ENCODE measurements at places on chromosomes 3 and 15.
A peak's percentile ranks its signal among the peaks of the same experiment; 100 is the strongest.

DNA sequence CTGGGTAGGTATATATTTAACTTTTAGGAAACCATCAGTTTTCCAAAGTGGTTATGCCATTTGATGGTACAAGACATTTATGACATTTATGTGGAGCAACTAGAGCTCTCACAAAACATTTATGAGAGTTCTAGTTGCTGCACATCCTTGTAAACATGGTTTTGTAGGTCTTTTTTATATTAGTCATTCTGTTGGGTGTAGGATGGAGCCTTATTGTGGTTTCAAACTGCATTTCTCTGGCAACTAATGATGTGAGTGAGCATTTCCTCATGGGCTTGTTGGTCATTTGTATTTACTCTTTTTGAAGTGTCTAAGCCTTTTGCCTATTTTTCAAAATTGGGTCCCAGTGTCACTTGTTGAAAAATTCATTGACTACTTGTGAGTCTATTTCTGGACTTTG is 45.7 kb upstream of the MGLL start:
- peak; percentile 37 for DNase-seq

DNA sequence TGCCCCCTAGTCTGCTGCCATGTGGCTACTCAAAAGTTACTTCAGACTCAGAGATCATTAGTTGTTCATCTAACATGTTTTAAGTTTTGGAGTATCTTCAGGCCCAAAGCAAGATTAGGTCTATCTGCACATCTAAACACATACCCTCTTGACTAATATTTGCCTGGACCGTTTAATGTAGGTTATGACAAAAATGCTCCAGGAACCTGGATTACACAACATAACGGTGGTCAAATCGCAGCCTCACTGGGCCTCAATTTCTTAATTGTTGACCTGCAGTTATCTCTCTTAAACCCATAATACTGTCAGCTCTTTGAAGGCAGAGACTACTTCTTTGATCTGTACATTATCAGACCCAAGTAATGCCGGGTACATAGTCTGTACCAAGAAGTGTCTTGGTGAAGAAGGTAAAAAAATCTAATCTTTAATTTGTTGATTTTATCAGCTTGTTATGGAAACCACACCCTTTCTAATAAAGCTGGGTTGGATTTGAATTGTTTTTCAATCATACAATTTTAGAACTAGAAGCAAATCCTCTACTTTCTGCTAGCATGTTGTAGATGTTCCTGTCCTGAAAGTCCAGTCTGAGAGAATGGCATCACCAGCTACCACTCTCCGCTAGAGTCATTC is 3.6 kb downstream of the SNRK start:
- no peak for DNase-seq

DNA sequence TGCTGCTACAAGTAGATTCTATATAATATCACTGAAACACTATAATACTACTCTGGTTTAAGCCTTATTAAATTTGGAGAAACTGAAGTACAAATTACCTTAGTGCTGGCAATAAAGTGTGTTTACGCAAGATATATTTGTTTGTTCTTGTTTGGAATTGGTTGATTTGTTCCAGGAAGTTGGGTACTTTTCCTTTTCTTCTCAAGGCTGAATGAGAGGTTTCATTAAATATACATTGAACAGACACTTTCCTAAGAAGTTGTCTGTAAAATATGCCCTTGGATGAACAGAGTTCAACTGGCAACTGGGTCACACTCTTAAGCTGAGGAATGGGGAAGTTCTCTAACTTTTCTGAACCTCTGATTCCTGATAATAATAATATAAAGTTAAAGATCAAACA is 542.1 kb upstream of the NAALADL2 start:
- DNase-seq, result no peak

DNA sequence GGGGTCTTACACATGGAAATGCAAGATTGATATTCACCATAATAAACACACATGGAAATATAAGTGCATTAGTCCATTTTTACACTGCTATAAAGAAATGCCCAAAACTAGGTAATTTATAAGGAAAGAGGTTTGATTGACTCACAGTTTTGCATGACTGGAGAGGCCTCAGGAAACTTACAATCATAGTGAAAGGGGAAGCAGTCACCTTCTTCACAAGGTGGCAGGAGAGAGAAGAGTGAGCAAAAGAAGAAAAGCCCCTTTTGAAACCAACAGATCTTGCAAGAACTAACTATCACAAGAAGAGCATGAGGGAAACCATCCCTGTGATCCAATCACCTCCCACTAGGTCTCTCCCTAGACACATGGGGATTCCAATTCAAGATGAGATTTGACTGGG is 111.7 kb upstream of the TP63 start:
- no peak for DNase-seq

DNA sequence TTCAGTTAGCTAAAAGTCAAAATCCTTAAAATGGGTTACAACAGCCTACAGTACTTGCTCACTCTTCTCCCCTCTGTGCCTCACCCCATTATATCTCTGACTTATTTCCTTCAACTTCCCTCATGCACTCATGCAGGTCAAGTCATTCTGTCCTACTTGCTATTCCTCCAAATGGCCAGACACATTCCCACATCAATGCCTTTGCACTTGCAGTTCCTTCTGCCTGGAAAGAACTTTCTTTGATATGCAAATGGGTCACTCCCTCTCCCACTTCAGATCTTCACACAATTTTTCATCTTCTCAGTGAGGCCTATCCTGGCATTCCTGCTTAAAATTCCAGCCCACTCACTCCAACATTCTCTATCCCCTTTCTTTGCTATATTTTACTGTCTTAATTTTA is 547.2 kb upstream of the TGFBR2 start:
- DNase-seq, result no peak

DNA sequence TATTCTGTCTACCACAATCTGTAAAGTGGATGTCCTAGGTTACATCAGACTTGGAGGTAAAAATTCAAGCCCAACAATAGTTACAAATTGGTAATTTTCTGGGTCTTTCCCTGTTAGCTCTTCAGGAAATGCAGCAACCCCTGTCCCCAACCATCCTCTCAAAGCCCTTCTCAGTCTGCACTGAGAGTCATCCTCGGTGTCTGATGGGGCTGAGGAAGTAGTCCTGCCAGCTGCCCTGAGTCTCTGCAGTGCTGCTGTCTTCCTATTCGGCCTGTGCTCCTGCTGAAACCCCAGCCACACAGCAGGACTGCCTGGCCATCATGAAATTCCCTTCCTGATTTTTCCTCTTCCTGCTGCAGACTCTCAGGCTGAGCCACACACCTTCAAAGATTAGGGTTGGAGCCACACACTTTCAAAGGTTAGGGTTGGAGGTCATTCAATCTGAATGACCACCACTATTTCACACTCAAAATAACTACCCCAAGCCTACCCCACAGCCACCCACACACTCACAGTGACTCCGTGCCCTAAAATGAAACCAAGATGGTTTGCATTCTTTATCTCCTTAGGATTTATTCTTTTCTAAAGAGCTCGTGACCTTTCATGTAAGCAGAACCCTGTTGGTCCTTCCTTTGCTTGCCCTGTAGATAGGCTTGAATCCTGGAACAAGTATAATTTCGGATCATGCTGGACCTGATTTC is 17.6 kb downstream of the TRIM42 start:
- DNase-seq, result no peak

GRCh38 chr15:62059816-62060112 is 483 bp downstream of the VPS13C start:
- peak; percentile 63 for DNase-seq

DNA sequence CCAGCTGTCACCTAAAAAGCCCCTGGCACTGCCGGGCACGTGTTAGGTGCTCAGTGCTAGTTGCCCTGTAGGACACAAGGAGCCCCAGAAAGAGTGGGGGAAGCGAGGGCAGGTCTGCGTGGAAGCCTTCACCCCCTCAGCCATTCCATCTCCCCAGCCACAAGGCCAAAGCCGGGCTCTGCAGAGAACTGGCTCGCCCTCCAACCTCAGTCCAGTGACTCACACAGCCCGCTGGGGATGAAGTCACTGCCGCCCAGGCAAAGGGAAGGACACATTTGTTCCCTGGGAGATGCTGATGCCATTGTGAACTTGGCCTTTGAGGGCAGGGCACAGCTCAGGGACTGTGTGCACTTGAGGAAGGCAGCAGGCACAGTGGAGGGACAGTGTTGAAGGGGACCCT is 48.1 kb downstream of the IQSEC1 start:
- DNase-seq, result peak; percentile 93

GRCh38 chr3:72161881-72162595 is 377.1 kb upstream of the PROK2 start:
- no peak for DNase-seq

GRCh38 chr3:27978440-27978839 is 256.3 kb upstream of the EOMES start:
- no peak for DNase-seq

DNA sequence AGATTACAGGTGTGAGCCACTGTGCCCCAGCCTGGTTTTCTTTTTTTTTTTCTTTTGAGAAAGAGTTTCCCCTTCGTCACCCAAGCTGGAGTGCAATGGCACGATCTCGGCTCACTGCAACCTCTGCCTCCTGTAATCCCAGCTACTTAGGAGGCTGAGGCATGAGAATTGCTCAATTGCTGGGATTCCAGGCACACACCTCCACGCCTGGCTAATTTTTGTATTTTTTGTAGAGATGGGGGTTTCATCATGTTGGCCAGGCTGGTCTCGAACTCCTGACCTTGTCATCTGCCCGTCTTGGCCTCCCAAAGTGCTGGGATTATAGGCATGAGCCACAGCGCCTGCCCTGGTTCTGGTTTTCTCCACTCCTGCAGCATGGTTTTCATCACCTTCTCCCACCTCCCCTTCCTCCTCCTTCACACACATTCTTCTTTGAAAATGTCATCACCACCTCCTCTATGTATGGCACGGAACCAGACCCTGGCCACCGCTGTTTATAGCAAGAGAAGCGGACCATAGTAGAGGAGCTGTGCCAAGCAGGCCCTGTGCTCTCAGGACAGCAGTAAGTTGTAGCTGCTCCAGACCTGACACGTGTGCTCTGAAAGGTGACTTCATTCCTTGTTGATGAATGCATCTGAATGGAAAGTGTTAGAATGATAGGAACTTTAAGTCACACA is 14.6 kb upstream of the AHSG start:
- no peak for DNase-seq

DNA sequence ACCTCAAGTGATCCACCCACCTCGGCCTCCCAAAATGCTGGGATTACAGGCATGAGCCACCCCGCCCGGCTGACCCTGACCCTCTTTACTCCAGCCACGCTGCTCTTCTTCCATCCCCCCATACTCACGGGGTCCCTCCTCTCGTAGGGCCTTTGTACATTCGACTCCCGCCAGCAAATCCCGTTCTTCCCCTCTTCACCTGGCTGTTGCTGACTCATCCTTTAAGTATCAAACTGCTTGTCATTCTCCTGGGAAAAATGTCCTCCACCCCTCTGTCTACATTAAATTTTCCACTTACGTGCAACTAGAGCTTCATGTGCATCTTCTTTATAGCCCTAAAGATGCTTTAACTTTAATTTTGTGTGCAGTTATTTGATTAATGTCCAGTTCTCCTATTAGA is 203.1 kb downstream of the OPA1 start:
- no peak for DNase-seq

DNA sequence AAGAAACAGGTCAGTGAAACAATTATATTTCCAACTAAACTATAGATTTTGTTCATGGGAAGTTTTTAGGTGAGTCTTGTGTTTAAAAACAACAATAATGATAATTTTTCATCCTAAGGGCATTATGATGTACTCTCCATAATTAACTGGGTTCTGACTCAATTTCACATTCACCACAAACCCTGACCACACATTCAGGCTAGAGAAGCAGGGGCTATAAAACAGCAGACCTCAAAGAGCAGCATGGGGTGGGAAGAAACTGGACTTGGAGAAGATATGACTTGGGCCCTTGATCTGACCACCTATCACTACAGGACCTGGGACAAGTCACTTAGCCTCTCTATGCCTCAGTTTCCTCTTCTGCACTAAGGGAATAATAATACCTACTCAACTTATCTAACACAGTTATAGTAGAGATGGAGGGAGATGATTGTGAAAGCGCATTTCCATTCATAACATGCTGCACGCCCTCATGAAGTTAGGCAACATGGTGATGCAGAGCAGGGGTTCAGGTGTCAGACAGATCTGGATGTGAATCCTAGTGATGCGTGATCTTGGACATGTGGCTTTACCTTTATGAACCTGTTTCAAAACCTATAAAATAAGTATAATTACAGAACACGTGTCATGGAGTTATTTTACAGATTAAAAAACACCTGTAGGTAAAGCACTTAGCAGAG is 63.0 kb upstream of the ACP3 start:
- no peak for DNase-seq

DNA sequence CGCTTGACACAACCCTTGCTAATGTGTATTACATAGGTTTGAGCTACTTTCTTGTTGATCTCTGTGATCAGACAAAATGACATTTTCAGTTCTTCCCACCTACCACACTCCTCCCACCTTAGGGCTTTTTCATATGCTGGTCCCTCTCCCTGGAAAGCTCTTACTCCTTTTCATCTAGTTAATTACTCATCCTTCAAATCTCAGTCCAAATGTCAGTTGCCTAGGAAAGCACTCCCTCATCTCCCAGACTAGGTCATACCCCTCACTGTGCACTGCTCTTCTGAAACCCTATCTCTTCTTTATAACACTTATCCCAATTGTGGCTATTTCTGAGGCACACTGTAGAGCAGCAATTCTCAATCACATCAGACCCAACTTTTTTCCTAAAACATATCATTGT is 7.3 kb downstream of the ZNF106 start:
- no peak for DNase-seq

DNA sequence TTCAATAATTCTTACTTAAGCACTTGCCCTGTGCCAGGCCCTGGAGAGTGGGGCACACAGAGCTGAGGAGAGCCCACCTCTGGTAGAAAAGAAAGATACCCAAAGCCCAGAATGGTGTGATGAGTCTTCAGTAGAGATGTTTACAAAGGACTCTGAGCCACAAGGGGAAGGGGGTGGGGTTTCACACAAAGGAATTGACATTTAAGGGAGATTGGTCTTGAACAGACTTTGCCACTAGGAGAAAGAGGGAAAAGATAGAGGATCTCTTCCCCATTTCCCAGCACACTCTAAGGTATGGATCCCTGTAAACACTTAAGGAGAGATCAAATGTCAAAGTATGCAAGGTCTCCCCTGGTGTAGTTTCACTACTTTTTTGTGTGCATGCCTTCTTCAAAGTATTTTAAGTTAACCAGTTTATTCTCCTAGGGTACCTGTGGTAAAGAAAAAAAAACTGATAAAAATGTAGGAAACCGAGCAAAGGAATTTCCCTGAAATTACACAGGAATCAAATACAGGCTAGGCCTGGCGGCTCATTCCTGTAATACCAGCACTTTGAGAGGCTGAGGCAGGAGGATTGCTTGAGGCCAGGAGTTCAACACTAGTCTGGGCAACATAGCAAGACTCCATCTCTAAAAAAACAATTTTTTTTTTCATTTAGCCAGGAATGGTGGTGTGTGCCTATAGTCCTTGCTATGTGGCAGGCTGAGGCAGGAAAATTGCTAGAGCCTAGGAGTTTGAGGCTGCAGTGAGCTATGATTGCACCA is 117.6 kb upstream of the SKOR1 start:
- no peak for DNase-seq

GRCh38 chr15:40150163-40150925 is 10.5 kb upstream of the BUB1B start:
- DNase-seq, result peak; percentile 99

GRCh38 chr15:29103824-29104565 is 165.6 kb downstream of the NSMCE3 start:
- peak; percentile 18 for DNase-seq

- DNase-seq, result no peak
Measured at GRCh38 chr15:39502611-39503195, 78.2 kb upstream of the THBS1 start.

- DNase-seq, result no peak
Measured at GRCh38 chr15:94059013-94059587, 172.3 kb upstream of the MCTP2 start.

GRCh38 chr15:92714477-92715401 is 59.2 kb upstream of the FAM174B start:
- peak; percentile 88 for DNase-seq

GRCh38 chr15:57044072-57044702 is 125.7 kb downstream of the TCF12 start:
- DNase-seq, result no peak

All from myocyte (in vitro differentiated cells).